ENCODE measurements at places on chromosomes 6 and 20.

- no peak for DNase-seq
Observed at GRCh38 chr20:48877304-48877703, 44.2 kb upstream of the ARFGEF2 start.

- DNase-seq, result no peak
Observed at GRCh38 chr6:105445481-105445880, 42.6 kb upstream of the PREP start.

DNA sequence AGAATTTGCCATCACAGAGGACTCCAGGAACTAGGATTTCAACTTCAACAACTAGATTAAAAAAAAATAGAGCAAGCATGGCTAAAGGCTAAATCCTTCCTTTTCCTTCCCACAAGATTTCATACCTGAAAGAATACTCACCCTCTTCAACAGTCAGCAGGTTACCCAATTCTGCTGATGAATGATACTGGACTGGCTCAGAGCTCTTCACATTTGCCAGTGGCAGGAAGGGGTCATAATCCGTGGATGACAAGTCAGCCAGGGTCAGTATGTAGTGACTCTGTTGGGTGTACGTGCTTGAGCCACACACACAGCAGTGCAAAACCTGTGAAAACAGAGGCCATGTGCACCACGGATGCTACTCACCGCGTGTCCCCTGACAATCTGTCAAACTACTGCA, 152.9 kb downstream of the INSM1 start:
- DNase-seq, result no peak

GRCh38 chr20:11394145-11394833, 523.4 kb upstream of the BTBD3 start:
- no peak for DNase-seq

DNA sequence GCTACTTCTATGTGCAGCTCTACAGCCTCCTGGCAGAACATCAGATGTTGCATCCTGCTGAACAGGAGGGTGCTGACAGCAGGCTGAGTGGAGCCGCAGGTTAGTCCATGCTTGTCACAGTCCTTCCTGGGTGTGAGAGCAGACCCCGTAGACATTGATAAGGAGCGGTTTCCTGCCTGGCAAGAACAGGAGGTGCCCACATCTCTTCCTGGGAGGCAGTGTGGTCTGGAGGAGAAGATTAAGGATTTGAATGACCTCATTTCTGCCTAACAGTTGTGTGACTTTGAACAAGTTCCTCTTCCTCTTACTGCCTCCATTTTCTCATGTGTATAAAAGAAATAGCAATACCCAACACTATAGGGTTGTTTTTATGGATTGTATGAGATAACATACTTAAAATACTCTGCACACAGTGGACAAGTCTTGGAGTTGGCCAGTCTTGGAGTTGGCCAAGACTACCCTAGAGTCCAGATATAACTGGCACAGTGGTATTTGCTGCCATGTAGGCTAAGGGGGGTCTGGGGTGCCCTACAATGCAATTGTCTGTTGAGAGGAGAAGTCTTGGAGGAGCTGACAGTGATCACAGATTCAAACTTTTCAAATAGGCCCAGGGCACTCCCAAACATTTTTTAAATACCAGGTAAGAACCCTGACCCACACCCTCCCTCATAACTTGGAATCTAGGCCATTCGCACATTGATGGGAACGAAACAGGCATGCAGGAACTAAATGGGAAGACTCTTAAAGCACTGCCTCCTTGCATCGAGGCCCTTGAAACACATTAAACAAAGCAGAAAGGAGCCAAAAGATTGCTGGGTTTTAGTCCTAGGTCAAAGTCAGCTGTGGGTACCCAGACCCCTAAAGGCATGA, 32.6 kb upstream of the TBC1D7 start:
- DNase-seq, result no peak

- no peak for DNase-seq
Observed at GRCh38 chr6:81984599-81984998, 232.1 kb upstream of the TENT5A start.

DNA sequence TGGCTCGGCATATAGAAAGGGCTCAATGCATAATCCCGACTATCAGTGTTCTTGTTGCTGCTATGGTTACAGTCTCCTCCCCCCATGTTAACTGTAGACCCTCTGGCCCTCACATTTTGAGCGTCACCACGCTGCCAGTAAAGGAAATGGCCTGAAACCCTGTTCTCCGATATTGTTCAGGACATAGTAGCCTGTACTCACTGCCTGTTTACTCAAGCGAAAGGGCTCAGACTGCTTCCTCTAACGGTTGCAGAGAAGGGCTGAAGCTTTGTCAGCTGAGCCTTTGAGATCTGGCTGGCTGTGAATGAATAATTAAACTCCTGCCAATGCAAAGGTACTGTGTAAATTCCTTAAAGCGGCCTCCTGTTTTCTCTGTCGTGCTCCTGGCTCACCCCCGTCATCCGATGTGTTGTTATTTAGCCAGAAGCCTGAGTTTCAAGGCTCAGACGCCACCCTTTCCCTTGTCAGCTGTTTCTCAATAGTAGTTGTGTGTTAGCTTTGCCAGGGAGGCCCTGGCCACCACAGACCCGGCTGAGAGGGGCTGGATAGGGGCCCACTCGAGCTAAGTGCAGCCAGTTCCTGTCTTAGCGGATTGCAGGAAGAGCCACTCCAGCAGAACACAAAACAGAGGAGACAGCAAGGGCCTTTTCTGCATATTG, 31.2 kb upstream of the RALGAPA2 start:
- DNase-seq, result peak; percentile 82

DNA sequence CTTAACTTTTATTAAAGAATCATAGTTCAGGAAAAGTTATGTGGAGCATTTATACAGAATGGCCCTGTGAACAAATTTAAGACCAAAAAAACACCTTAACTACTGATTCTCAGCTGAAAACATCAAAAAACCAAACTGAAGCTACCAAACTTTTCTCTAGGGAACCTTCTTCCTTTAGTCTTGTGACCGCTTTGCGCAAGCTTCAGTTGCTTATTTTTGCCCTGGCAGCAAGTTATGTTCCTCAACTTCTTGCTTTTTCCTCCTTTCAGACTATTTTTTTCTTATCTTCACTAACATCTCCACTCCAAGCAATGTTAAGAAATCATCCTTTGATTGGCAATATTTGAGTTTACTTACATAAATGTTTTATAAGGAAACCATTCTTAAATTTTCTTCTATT, 100.1 kb downstream of the MYB start:
- peak; percentile 17 for DNase-seq

DNA sequence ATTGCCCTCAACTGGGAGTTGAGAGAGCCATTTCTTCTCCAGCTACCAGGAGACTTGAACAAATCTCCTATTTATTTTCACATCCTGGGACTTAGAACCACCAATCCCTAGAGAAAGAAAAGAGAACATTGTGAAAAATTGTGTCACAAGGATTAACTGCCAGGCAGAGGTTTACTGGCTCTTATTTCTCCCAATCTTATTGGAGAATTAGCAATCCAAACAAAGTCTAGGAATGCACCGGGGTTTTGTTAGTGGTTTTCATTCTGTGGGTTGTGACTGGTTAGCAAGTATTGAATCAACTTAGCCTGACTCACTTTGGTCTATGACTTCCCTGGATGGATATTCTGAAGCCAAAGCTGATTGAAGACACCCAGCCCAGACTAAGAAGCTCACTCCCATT, 21.2 kb upstream of the ENPP5 start:
- no peak for DNase-seq

GRCh38 chr20:48813446-48813747, 14.4 kb downstream of the PREX1 start:
- no peak for DNase-seq

DNA sequence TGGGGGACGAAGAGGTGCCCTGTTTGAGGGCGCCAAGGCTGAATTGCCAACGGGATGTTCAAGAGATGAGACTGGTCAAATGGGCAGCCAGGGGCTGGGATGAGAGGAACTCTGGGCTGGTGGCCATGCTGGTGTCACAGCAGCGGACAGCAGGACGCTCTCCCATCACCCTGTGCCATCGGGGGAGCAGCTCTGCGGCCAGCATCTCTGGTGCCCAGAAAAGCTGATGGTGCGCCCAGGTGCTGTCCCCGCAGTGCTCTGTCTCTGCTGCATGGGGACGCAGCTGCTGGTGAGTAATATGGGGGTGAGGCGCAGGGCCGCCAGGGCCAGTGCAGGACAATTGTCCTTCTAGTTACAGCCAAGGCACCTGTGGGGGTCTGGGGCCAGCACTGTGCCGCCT, 4.9 kb upstream of the HRH3 start:
- no peak for DNase-seq

GRCh38 chr6:35367646-35368037, 25.3 kb downstream of the PPARD start:
- no peak for DNase-seq

DNA sequence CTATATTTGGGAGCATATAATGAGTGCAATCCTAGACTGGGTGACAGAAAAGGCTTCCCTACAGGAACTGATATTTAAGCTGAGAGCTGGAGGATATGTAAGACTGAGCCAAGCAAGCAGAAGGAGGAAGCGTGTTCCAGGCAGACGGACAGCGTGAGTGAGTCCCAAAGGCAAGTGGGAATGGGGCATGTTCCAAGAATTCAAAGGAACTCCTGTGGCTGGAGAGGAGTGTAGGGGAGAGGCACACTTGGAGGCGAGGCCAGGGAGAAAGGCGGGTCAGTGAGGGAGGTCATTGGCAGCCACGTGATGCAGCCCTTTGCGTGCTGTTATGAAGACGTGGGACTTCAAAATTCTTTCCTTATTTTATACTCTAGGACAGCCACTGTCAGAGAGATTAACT, 27.9 kb upstream of the SGK1 start:
- no peak for DNase-seq

- DNase-seq, result no peak
Observed at GRCh38 chr6:7833751-7834070, 76.9 kb downstream of the TXNDC5 start.

- no peak for DNase-seq
Observed at GRCh38 chr6:111687652-111688051, 82.0 kb upstream of the TRAF3IP2 start.

- DNase-seq, result no peak
Observed at GRCh38 chr6:133891927-133892812, 3.3 kb downstream of the TCF21 start.

DNA sequence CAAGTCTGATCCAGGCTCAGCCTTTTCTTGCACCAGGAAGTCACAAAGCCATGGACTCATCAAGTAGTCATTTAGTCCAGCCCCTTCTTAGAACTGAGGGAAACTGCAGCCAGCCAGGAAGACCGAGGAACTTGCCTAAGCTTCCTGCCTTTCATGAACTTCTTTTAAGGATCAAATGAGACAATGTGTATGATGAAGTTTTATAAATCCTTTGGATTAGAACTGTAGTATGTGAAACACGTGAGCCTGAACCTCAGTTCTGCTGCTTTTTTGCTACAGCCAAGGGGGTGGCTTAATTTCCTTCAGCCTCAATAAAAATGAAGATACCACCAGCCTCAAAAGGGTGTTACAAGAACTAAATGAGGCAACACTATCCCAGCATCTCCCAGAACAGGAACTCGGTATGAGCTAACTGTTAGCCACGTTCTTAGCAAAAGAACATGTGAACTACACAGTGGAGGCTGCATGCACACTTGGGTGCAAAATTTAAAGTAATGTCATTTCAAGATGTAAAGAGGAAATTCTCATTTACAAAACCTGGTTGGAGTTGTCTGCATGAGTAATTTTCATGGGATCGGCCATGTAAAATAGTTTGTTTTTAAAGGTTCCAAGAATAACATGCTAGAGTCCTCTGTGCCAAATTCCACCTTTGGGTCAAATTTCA, 76.0 kb upstream of the TBC1D7 start:
- DNase-seq, result no peak

All from midbrain (tissue), 1 donor.